ENCODE measurements at places on chromosomes 16 and 17. TPM values are rescaled to one million over a fixed set of nuclear protein-coding genes. Genes with fewer than 3 reads are reported as not detected.

Gene CPD
- 120 TPM for total RNA-seq

Gene TNK1
- under 0.01 TPM for total RNA-seq

Gene CLEC18A
- 0.22 TPM for total RNA-seq

Gene KRT31
- not detected for total RNA-seq

Gene IL17C
- not detected for total RNA-seq

All from uterine smooth muscle cell (primary cell).